ENCODE measurements at places on chromosomes 2 and 18.

DNA sequence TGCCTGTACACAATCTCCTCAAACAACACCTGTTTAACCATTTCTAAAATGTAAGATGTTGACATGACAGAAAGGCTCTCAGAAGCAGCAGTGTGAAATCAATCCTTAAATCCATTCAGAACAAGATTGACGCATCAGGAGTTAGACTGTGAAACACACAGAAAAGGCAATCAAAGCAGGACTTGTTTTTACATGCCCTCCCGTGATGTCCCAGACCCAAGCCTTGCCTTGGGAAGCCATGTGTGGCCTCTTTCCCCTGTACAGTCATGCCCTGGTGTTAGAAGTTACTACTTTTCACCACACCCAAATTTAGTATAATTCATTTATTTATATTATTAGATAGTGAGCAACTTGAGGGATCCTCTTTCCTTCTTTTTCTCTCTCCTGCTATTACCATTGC is 115.7 kb downstream of the NCKAP5 start:
- no peak for DNase-seq

GRCh38 chr2:102888514-102888913 is 126.7 kb downstream of the TMEM182 start:
- no peak for DNase-seq

DNA sequence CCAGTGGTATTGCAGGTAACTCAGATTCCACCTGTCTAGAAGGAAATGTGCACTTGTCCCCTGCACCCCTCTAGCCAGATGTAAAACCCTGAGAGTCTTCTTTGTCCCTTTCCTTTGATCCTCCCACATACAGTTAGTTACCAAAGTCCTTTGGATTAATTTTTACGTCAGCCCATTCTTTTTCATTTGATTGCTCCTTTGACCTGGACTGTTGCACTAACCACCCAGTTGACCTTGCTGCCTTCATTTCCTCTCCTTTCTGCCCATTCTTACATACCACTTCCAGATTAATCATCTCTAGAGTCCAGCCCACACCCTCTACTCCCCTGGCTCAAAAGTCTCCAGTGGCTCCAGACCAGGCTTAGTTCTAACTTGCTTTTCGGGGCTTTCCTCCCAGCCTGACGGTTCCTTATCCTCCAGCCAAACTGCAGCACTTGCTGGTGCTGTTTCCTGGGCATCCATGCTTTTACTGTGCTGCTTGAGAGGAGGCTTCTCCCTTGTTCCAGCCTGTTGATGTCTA is 99.3 kb downstream of the SPTBN1 start:
- no peak for DNase-seq

DNA sequence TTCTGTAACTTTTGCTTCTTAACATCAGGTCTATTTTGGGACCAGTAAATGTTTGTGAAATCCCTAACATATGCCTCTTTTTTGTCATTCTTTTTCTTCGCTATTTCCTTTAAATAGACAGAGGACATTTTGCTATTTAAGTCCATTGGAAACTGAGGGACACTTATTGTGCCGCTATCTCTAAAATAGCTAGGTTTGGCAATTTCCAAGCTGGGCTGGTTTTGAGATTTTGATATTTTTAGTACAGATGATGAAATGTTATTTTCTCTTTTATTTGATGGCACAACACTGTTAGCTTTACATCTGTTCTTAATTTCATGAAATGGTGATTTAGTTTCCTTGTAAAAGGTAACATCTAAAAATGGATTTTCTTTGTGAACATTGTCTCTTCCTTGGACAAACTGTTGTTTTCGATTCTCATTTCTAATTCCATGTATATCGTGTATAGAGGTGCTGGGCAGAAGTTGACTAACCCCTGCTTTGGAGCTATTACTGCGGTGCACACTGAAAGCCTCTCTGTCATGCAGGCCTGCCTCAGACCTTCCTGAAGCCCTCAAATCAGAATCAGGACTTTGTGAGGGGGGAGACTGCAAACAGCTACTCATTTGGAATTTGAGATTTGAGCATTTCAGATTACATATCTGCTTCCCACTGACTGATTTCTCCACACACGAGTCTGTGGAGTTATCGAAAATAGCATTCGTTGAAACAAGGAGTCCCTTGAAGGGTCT is 594 bp downstream of the RAD51AP2 start:
- no peak for DNase-seq

GRCh38 chr2:203908066-203908796 is 28.3 kb upstream of the ICOS start:
- no peak for DNase-seq

GRCh38 chr2:141399270-141399669 is 731.5 kb downstream of the LRP1B start:
- DNase-seq: no peak

GRCh38 chr2:159144776-159145614 is 141.5 kb downstream of the WDSUB1 start:
- no peak for DNase-seq

DNA sequence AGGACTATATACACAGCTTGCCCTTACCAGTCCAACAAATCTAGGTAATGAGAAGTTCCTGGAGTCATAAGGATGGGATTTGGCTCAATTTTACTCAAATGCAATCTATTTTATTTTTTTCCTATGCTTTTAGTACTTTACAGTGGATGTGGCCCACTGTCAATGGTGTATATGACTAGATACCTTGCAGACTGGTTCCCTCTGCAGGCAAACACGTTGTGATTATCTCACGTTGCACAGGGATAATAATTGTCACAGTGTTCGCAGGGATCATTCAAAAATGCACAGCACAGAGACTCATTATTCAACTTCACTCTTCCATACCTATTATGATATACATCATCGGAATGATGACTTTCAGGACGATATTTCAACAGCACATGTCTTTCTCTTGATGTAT is 359.7 kb downstream of the MBD2 start:
- no peak for DNase-seq

- DNase-seq: no peak
Measured at GRCh38 chr2:122191331-122191730, 435.9 kb downstream of the TSN start.

GRCh38 chr2:153214337-153214736 is 264.2 kb downstream of the RPRM start:
- DNase-seq: no peak

GRCh38 chr2:28592481-28592880 is 96.6 kb downstream of the PLB1 start:
- no peak for DNase-seq

DNA sequence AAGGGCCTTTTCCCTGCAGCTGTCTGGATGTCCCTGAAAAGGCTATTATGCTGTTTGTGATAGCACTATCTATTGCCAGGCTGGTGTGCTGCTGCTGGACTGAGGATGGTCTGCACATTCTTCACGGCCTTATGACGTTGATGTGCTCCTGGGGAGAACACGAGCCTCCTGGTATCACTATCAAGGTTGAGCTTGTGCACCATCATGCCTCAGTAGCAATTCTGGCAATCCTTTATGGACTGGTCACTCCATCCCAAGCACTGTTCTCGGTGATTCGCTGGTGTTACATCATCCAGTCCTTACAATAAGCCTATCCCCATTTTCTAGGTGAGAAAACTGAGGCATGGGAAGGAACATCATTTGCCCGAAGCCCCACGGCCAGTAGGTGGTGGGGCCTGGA is 18.2 kb upstream of the CCBE1 start:
- no peak for DNase-seq

DNA sequence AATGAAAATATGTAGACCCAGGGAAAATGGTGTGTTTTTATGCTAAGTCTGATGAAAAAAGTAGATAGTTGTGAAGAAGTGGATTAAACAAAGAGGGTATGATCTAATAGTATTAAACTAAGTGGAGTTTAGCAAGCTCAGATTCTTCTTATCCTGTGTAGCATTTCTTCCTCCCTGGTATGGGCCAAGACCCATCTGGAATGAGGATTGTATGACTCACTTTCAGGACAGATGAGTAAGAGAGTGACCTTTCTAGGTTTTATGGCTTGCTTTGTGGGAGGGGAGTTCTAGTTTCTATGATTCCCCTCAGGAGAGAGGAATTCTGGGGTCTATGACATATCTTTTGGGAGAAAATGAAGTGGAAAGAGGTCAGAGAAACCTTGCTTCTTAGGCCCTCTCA is 550.1 kb downstream of the SPAG16 start:
- DNase-seq: no peak

- peak; percentile 37 for DNase-seq
Measured at GRCh38 chr2:44777537-44777936, 164.0 kb upstream of the SIX3 start.

- no peak for DNase-seq
Measured at GRCh38 chr2:67516362-67516761, 119.2 kb downstream of the ETAA1 start.

DNA sequence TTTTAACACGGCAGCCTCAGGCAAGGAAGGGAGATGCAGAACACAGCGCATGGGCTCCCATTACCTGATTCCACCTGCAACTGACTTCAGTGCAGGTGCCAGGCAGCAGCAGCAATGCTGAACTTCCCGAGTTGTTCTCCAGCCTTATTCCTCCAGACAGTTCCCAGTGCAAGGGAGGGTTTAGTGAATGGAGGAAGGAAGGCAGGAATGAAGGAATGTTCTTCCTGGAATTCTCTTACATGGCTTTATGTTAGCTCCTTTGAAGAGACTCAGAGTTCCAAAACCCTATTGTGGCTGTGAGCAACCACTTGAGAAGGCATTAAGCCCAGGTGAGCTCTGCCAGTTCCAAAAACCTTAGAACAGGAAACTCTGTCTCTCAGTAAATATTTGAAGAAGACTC is 45.5 kb downstream of the SERPINB7 start:
- no peak for DNase-seq
